Stimulated activated memory B cell treated with anti-CD40 and anti-IgM and Interleukin-4, amounts not matched to agents 10 μg/mL and 1 μg/mL and 100 μg/mL, for 72 hours (primary cell): ENCODE measurements at places on chromosomes 5 and 9.

DNA sequence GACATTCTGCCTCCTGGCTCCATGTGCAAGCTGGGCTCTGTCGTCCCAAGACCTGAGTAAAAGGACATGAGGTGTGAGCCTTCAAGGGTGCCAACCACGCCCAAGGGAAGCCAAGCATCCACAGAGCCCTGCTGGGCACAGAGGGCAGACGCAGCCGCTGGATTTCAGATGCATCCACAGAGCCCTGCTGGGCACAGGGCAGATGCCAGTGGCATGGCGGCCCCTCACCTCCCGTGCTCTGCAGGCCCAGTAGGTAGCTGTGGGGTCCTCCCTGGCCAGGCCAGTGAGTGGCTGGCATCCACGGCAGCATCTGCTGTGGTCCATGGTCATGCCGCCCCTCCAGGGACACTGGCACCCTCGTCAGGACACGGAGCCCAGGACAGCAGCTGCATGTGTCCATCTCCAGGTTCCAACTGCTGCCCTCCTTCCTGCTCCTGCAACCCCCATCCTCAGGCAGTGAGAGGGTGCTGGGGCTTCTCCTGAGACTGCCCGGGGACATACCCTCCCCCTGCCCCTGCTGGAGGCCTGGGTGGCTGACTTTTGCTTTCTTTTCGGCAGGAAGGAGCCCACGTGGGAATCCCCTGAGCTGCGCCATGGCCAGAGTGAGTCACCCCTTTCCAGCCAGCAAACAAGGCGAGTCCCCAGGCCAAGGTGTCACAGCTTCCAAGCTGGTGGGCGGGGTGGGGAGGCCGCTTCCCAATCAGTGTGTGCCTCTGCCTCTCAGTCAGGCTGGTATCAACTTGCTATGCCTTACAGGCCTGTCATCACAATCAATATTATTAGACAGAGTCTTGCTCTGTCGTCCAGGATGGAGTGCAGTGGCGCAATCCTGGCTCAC, 4.0 kb upstream of the TRAF2 start:
- ATAC-seq: peak; percentile 68

GRCh38 chr5:142325725-142326479, 1.1 kb upstream of the SPRY4 start:
- no peak for ATAC-seq

- no peak for ATAC-seq
These were observed 19.2 kb downstream of the NOTCH1 start for GRCh38 chr9:136526625-136527066.

DNA sequence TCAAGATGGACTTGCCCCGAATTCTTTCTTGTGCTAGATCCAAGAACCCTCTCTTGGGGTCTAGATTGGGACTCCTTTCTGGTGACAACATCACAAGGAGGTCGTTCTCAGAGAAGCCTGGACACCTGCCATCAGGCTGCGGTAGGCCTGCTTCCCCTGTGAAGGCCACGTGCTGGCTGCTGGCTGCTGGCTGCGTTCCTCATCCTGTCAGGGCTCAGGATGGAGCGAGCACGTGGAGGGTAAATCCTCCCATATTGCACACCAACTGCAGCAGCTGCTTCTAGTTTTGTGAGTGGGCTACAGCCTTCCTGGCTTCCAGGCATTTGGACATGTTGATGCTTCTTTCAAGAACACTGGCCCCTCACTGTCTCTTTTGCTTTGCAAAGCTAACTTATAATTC, 95.6 kb downstream of the HSPA4 start:
- no peak for ATAC-seq

- no peak for ATAC-seq
These were observed 8.2 kb downstream of the DNM1 start for GRCh38 chr9:128211186-128211980.

DNA sequence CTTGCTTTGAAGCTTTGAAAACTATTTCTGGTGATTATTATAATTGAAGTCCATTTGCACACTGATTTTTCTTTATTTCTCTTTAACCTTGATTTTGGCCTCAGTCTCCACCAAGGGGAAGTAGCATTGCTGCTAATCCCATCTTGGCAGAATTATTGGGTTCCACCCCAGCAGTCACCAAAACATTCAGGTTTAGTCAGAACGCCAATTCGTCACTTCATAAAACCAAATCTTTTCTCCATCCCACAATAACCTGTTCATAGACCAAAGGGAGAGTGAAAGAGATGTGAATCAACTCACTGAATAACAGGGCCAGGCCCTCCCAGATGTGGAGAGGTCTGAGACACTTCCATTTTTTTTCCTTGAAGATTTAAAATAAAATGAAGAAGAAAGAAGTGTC, 95.1 kb upstream of the VCAN start:
- no peak for ATAC-seq

- peak; percentile 31 for ATAC-seq
These were observed 198.5 kb downstream of the SPOCK1 start for GRCh38 chr5:137300411-137301240.

- ATAC-seq: peak; percentile 54
These were observed at the start of gene PTGER4 for GRCh38 chr5:40679913-40680681. TSS of gene PTGER4 (plus strand) at chr5:40679915. CDS start at chr5:40680994, 1,079 bp downstream.

DNA sequence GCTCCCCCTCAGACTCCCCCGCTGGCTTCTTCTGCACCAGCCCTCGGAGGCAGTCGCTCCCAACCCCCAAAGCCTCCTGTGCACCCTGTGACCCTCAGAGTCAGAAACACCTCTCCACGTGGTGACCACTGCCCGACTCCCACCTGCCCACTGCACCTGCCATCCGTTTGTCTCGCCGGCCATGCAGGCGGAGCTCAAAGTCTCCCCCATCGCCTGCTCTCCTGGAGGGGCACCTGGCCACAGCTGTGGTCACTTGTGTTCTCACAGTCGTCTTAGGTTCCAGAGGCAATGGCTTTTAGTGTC, 38.2 kb downstream of the MRPL36 start:
- no peak for ATAC-seq

- ATAC-seq: no peak
These were observed 60.3 kb downstream of the ZNF354C start for GRCh38 chr5:179120421-179120861.

DNA sequence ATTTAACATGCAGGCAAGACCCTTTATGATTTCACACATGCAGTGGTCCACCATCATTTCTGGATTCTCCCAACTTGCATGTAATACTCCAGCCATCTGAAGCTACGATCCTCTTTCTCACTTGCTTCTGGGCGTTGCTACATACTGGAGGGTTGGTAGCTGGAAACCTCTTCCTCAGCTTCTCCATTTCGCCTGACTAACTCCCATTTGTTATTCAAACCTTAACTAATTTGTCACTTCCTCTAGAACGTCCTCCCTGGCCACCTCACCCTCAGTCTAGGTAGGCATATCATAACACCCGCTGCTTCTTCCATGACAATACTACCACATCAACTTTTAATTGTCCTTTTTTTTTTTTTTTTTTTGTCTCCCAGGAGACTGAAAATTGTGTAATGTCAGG, 72.6 kb upstream of the EQTN start:
- ATAC-seq: peak; percentile 44

DNA sequence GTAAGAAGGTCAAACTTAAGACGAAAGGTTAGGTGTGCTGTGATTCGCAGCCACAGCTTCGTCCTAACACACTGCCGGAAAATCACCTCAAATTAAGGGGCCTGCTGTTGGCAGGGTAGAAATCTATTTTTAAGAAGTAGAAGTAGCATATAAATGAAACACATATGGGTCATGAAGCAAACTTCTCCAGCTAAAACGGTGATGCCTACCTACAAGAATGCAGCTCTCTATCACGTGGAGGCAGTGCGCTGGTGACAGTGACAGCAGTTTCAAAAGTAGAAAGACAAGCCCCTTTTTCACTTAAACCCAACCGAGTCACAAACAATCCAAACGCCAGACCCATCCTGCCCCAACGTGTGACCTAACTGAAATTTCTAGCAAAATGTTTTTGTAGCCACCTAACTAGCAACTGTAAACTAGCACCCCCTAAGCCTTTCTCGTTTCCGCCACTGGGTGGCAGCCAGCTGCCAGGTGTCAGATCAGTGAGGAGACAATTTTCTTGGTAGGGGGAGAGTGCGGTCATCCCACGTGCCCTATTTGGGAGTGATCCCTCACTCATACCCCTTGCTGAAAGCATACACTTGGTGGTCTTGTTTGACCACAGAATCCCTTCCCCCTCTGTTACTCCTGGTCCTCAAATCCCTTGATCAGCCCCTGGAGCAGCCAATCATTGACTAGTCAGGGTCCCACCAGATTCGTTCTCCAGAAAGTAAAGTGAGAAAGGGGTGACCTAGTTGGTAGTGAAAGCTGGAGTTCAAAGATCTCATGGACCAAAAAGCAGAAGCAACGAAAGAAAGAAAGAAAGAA, 71.8 kb upstream of the MAMDC2 start:
- ATAC-seq: peak; percentile 47

DNA sequence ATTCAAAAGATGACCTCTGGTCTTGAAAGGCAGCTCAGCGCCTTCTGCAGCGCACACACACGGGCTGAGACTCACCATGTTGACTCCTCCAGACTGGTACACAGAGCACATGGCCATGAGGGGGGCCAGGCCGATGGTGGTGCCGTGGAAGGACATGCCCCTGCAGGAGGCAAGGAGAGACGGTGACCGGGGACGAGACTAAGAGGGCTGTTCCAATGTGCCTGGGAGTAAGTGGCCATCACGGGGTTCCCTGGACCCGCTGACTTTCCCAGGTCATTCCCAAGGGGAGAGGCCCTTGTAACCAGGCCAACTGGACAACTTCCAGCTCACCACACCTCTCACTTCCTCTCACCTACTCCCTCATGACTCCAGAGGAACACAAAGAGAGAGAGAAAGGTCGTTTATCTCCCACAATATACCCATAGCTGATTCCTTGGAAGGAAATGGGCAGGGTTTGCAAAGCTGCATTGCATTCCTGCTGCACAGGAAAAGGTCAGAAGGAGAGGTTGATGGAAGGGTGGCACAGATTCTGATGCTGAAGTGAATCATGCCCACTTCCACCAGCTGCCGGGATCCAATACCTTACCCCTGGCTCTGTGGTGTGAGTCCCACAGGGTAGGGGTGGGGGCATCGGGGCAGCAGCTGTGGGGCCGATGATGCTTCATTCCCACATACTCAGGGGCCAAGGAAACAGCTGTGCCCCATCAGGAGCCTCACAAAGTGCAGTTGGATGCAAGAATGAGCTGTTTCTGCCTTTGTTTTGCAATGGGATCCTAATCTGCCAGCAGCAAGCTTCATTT, 47.2 kb downstream of the NIPAL4 start:
- ATAC-seq: no peak

GRCh38 chr5:94777056-94777880, 158.8 kb downstream of the SLF1 start:
- ATAC-seq: no peak

DNA sequence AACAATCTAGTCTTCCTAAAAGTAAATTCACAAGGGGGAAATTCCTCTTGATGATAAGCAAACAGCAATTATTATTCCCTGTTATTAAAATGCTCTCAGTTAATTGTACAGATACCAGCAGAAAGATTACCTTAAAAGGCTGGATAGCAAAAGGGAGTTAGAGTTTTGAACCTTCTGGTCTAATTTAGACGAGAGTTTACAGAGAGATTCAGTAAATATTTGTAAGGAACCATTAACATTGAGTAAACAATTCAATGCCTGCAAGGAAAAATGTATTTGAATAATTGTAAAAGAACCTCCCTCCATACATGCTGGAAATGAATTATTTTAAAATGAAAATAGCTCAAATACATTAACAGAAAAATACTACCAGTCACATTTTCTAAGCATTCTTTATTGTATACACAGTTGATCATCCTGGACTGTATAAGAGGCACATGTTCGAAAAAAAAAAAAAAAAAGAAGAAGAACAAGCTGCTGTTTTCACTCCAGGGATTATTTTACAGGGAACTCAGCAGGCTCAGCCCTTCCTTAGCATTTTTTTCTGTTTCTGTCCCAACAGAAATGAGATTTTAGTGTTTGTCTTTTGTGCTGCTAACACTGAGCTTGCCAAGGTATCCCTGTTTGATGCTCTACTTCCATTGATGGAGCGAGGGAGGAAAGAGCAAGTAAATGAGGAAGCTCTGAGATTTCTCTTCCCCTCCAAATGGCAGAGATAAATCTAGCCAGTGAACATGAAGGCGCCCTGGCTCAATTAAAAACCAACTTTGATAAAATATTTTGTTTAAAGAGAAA, 141.1 kb downstream of the ENC1 start:
- ATAC-seq: no peak

- no peak for ATAC-seq
These were observed 656 bp upstream of the DMRT3 start for GRCh38 chr9:975740-976257.

DNA sequence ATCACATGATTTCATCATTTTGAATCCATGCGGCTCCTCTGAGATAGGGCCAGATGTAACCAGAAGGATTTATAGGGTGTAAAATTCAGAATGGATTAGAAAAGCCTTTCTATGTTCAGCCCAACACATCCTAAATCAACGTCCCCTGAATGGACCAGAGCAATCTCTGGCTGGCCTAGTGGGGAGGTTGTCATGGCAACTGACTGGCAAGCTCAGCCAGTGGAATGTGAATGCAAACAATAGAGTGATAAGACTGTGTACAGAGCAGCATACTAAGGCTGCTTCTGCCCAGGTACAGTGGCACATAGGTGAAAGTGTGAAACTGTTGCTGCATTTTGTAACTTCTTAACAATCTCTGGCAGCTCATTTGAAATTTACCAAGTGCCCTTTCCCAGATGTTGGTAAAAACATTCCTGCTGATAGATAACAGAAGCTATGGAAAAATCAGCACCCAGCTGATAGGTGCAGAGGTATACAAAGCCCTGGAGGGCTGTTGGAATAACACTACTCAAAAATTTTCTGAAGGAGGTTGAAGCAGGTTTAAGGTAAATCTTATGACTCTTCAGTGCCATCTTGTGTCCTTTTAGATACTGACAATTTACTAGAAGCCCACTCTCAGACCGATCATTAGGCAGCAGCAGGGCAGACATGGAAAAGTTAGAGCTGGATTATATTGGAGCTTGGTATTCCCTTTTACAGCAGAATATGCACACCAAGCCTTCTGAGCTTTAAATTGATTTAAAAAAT, 267.2 kb downstream of the RAB3C start:
- peak; percentile 64 for ATAC-seq

- no peak for ATAC-seq
These were observed 102.0 kb downstream of the ARHGAP26 start for GRCh38 chr5:142872217-142872616.

DNA sequence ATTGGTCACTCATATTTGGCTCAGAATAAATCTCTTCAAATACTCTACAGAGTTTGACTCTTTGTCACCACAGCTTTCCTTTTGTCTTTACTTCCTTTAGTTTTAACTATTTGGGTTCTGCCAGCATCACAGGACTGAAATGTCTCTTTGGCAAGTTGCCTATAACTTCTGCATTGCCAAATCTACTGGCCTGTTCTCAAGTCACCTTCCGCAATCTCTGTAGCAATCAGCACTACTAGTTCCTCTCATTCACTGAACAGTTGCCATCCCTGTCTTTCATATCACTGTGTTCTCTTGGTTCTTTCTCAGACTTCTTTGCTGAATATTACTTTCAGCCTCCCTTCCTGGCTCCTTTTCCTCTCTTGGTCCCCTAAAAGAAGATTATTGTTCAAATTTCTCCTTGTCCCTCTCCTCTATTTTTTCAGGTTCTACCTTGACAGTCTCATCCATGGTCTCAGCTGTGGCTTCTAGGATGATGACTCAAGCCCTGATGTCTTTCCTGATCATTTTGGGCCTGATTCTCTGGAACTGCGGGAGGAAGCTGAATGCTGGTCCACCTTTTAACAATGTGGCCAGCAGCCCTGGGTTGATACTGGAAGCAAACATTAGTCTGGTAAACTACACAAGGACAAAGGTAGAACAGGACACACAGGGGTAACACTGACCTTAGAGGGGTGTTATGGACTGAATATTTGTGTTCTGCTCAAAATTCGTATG, 44.0 kb upstream of the LIFR start:
- no peak for ATAC-seq
